ENCODE measurements at places on chromosomes 7 and 10.
A peak's percentile ranks its signal among the peaks of the same experiment; 100 is the strongest.

DNA sequence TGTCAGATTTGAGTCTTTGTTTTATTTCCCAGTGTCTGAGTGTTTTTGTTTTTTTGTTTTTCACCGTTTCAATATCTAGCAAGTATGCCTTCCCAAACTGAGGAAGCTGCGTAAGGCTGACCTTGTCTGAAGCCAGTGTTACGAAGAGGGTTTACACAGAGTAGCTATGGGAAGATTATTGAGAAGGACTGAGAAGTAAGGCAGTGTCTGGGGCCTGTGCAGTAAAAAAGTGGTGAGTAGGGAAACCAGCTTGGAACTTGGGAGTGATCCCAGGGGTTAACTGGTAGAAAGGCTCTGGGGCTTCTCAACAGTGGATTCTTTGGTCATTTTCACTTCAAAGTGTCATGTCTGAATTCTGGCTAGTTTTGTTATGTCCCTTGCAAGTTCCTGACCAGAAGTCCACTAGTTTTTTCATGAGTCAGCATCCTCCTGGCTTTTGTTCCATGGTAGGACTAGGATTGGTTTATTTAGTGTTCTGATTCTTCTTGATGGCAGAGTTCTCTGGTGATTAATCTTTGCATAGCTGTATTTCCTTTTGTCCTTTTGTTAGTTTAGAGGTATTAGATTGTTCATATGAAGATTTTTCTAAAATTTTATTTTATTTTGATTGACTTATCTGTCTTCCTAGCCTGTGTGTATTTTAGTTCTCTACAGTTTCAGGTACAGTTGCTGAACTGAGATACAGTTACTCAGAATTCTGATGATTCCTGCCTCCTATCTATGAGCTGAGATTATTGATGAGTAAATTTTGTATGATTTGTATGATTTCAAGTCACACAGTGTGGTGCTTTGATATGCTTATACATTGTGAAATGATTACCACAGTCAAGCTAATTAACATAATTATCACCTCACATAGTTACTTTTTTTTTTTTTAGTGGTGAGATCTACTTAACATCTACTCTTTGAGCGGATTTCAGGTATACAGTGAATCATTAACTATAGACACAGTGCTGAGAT, 19.0 kb downstream of the GARS1 start:
- no peak for DNase-seq

GRCh38 chr10:113282564-113282963, 270.3 kb upstream of the HABP2 start:
- no peak for DNase-seq

DNA sequence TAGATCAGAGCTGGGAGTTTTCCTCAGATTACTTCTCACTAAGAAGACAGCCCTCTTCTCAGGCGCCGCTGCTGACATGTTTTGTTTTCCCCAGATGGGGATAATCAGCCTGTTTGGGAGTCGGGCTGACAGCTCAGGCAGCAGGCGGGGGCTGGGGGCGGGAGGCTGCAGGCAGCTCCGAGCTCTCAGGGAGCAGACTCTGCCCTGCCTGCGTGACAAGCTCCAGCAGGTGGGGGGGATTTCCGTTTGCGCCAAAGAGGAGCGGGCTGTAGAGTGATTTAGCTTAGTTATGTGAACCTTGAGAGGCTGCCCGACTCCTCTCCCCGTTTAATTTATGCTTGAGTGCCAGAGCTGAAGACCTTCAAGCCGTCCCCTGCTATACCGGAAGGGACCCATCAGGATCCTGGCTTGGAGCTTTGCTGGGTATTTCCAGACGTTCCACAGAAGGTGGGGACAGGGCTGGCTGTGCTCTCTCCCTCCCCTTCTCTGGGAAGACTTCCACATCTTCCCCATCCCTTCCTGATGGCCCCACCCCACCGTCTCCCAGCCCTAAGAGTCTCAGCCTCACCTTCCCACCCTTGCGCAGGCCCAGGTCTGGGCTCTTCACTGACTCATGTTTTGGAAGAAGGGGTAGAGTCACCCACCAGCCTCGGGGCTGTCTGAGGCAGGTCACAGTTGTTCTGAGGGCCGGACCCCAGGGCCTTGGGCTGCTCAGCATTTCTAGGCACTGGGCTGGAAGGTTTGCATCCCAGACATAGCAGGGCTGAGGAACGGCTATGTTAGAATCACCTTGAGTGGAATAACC, 24.7 kb upstream of the ADCYAP1R1 start:
- DNase-seq = no peak

GRCh38 chr10:61793760-61794703, 107.5 kb upstream of the ARID5B start:
- DNase-seq = no peak

- DNase-seq = no peak
Observed at GRCh38 chr10:61842755-61843497, 58.6 kb upstream of the ARID5B start.

- DNase-seq = no peak
Observed at GRCh38 chr10:76082956-76083355, 651.5 kb downstream of the LRMDA start.

DNA sequence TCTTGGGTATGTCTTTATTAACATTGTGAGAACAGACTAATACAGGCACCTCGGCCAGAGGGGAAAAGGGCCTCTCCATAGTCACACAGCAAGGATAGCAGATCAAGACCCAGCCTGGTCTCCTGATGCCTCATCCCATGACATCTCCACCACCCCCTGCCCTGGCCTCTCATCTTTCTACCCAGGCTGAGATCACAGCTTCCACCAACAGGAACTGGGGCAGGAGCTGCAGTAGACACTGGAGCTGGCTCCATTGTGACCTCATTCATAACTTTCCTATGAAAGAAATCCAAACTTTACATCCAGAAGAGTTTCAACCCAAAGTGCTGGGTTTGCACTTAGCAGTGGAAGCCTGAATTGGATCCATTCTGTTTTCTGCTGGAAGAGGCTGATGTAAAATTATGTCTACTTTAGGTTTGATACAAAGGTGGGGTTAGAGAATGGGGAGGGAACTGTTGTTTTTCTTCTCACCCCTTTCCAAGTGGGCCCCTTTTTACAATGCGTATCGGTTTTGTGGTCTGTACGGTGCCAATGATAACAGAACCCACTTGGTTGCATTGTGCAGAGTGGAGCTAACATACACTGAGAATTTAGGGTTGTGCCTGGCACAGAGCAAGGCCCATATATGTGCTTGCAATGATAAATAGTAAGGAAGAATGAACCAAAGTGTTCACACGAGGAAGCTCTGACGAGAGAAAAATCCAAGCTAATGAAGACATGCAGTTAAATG, 28.6 kb upstream of the INSIG1 start:
- DNase-seq = no peak

DNA sequence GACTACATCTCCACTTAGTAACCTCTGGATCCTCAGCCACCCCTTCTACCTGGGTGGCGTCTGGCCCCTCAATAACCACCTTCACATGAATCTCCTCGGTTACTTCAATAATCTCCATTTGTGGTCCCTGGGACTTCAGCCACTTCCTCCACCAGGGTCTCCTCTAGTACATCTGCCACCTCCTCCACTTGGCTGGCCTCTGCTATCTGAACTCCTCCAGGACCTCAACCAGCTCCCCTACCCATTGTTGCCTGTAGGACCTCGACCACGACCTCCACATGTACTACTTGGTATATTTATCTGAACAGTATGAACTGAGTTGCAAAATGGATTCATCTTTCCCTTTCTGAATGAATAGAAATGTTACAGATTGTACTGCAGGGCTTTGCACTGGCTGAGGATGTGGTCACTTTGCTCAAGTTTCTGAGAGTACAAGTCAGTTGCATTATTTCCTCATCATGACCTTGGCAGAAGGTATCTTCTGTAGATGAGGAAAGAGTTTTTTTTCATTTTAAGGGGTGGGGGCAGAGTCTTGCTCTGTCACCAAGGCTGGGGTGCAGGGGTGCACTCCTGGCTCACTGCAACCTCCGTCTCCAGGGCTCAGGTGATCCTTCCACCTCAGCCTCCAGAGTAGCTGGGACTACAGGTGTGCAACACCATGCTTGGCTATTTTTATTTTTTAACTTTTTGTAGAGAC, 36.0 kb downstream of the MAT1A start:
- DNase-seq = no peak

- no peak for DNase-seq
Observed at GRCh38 chr10:9339716-9340115, 1285.2 kb downstream of the GATA3 start.

DNA sequence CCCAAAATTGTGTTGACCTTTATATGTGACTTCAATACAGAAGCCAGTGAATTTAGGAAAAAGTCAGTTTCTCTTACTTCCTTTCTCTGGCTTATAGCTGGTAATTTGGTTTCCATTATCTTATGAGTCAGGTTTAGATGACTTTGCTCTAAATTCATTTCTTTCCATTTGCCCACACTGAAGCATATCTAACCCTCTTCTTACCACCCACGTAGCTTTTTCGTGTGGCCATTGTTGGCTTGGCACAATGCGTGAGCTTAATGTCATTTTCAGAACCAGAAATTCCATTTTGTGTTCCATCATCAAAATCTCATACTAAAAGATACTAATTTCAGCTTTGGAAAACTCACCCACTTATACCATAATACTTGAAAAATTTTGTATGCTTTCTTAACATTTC, 271.2 kb downstream of the INHBA start:
- DNase-seq = no peak

DNA sequence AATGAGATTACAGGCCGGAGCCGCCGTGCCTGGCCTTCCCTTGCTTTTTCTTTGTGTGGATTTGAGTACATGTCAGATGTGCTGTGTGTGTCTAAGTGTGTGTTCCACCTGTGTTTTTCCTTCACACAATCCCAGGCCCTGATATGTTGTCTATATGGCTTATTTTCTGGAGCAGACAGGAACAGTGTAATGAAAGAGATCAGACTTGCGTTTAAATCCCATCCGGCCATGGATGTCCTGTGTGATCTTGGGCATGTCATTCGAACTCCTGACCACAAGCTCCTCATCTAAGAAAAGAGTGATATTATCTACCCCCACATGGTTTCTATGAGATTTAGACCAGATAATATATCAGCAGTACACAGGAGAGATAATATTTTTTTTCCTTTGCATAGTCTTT, 37.2 kb downstream of the APBB1IP start:
- DNase-seq = no peak

GRCh38 chr7:41006306-41006995, 696.4 kb downstream of the INHBA start:
- DNase-seq = no peak

GRCh38 chr7:17781491-17782215, 158.6 kb downstream of the SNX13 start:
- no peak for DNase-seq

DNA sequence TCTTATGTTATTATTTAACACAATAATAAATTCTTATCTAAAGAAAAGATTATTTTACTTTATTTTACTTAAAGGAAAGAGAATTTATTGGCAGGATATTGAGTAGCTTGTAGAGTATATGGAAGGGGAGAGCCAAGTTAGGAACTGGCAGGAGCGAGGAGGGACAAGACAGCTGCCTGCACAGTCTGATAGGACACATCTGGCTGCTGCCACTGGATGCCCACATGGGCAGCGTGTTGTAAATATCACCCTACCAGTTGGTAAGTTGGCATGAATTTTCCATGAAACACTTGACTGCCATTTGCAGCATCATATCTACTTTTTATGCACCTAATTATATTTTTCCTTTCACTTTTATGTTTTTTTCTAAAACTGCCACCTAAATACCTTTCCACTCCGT, 19.6 kb downstream of the SRI start:
- DNase-seq = no peak

DNA sequence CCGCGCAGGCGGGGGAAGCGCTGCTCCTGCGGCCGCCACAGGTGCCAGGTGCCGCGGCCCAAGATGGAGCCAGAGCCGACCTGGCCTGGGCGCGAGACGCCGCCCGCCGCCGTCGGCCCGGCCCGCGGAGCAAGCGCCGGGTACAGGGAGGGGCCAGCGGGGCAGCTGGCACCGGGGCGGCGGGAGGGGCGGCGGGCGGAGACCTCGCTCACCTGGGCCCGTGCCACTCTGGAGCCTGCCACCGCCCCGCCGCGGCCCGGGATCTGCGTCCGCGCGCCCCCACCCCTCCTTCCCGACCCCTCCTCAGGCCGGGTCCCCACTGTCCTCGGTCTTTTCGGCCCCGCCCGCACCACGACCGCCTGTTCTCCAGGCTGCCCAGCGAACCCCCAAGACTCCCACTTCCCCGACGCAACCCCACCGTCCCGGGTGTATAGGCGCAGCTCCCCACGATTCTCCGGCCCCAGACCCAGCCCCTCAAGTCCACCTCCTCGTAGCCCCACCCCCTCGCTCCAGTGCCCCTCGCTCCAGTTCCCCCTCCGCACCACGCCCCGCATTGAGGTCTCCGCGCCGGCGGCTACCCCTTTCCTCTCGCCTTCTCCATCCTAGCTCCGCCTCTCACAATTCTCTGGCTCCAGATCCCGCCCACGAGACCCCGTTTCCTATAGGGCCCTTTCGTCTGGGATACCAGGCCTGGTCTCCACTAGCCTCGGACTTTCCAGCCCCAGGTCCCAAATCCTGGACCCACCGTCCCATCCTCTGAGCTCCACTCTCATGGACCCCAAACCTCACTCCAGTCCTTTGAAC, at the start of gene GPRIN2:
Gene GPRIN2, minus strand, starts transcription at position 144 of the 804 bp plus-strand sequence. CDS start 5,922 bp downstream, outside the sequence.
- no peak for DNase-seq

DNA sequence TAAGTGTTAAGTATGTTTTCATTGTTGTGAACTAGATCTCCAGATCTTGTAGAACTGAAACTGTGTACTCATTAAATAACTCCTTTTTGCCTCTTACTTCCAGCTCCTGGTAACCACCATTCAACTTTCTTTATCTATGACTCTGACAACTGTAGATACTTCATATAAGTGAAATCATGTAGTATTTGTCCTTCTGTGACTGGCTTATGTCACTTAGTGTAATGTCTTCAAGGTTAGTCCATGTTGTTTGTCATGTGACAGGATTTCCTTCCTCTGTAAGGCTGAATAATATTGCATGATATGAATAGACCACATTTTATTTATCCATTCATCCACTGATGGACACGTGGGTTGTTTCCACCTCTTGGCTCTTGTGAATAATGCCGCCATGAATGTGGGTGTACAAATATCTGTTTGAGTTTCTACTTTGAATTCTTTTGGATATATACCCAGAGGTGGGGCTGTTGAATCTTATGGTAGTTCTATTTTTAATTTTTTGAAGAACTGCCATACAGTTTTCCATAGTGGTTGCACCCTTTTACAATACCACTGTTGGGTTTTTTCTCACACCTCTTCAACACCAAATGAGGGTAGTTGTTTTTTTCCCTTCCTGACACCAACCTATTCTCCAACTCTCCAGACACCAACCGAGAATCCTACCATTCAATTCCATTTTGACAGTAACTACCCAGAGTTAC, 10.7 kb upstream of the FMC1 start:
- DNase-seq = no peak

- peak; percentile 72 for DNase-seq
Observed at GRCh38 chr10:102055647-102056419, at the start of gene ARMH3. Gene ARMH3 (minus strand): TSS chr10:102056173. CDS start chr10:102040114, 16,059 bp downstream.

GRCh38 chr7:47581438-47581803, 490 bp downstream of the TNS3 start:
- DNase-seq = no peak

DNA sequence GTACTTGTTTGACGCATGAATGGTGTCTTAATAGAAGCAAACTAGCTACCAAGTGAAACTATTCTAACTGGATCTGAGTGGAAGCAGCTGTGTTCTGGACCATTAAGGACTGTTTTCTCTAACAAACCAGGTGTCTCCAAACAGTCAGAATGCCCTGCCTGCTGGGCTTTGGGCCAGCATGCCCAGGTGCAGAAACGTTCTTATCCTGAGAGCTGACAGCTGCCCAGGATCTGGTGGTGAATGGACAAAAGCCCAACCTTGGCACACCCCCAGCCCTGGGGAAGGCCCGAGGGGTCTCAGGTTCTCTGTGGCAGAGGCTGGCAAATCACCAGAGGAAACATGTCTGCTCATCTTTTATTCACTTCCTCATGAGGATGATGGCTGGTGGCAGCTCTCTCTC, 48.2 kb upstream of the LAMB4 start:
- DNase-seq = no peak

GRCh38 chr10:63603709-63604445, 82.7 kb downstream of the REEP3 start:
- no peak for DNase-seq
